ENCODE measurements at places on chromosomes 1 and 21.

- DNase-seq: peak; percentile 54
Measured at GRCh38 chr21:40685141-40685540, 161.8 kb downstream of the DSCAM start.

GRCh38 chr1:12015499-12015898 is 3.8 kb upstream of the MIIP start:
- no peak for DNase-seq

- no peak for DNase-seq
Measured at GRCh38 chr1:25620701-25621350, 4.2 kb downstream of the MAN1C1 start.

DNA sequence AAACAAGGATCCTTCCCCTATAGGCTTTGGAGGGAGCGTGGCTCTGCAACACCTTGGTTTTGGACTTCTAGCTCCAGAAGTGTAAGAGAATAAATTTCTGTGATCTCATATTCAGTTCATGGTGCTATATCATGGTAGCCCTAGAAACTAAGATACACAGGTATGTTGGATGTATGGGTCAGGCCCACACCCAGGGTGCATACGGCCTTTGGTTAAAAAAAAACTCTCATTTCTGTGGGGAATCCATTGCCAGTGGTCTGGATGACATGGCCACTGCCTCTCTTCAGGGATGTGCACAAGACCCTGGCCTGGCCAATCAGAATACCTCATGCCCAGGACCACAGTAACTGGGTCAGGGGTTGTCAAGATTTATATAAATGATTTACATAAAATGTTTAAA is 56.8 kb upstream of the CD34 start:
- DNase-seq: no peak

DNA sequence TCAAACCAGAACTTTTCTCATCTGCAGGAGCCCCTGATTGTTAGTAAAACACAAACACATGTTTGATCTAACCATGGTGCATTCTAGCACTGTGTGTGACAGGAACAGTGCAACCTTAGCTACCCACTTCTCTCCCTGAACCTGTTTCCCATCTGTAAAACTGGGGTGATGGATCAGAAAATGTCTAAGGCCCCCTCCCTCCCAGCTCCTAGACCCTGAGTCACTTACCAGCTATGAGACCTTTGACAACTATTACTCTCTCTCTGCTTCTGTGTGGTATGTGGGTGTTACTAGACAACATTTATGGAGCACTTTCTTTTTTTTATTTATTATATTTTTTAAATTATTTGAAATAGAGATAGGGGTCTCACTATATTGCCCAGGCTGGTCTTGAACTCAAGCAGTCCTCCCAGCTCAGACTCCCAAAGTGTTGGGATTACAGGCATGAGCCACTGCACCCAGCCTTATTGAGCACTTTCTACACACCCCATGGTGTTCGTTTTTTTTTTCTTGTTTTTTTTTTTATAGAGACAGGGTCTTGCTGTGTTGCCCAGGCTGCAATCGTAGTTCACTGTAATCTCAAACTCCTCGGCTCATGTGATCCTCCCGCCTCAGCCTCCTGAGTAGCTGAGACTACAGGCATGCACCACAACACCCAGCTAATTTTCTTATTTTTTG is 2.6 kb downstream of the INPP5B start:
- no peak for DNase-seq

DNA sequence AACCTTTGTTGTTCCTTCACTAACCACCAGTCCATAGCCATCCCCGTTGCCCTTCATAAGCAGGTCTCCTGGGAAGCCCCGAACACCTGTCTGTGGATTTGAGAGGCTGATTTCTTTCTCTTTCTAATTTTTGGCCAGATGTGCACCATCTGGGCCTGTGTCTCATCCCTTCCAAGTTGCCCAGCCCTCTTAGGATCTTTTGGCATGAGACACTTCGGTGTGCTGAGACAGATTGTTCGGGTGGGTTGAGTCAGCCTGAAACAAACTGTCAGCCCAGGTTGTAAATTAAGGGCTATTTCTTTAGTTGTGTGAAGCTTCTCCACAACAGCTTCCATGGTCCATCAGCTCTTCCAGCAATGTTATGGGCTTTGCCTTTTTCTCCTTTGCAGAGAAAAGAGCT is 1.4 kb upstream of the DNAJC11 start:
- no peak for DNase-seq

GRCh38 chr1:86773341-86774288 is 69.2 kb downstream of the SH3GLB1 start:
- no peak for DNase-seq

- no peak for DNase-seq
Measured at GRCh38 chr1:147496044-147496443, 45.3 kb upstream of the BCL9 start.

DNA sequence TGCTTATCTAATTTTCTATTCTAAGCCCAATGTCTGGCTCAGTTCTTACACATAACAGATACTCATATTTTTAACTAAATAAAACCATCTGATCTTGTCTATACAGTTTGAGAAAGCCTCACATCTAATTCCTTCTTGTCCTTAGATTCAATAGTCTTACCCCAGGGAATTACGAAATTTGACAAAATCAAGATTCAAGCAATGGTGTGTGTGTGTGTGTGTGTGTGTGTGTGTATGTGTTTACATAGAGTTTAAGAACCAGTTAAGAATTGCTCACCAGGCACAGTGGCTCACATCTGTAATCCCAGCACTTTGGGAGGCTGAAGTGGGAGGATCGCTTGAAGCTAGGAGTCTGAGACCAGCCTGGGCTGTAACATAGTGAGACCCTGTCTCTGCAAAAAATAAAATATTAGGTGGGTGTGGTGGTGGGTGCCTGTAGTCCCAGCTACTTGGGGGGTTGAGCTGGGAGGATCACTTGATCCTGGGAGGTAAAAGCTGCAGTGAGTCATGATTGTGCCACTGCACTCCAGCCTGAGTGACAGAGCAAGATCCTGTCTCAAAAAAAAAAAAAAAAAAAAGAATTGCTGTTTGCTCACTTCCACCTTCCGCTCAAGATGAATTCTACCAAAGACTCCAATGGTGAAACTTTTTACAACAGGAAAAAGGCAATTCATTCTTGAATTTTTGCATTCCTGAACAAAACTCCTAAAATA is 6.2 kb downstream of the WDR64 start:
- DNase-seq: no peak

GRCh38 chr1:63787875-63788274 is 14.1 kb downstream of the ROR1 start:
- no peak for DNase-seq

GRCh38 chr1:93680420-93681100 is 1.1 kb downstream of the BCAR3 start:
- no peak for DNase-seq

DNA sequence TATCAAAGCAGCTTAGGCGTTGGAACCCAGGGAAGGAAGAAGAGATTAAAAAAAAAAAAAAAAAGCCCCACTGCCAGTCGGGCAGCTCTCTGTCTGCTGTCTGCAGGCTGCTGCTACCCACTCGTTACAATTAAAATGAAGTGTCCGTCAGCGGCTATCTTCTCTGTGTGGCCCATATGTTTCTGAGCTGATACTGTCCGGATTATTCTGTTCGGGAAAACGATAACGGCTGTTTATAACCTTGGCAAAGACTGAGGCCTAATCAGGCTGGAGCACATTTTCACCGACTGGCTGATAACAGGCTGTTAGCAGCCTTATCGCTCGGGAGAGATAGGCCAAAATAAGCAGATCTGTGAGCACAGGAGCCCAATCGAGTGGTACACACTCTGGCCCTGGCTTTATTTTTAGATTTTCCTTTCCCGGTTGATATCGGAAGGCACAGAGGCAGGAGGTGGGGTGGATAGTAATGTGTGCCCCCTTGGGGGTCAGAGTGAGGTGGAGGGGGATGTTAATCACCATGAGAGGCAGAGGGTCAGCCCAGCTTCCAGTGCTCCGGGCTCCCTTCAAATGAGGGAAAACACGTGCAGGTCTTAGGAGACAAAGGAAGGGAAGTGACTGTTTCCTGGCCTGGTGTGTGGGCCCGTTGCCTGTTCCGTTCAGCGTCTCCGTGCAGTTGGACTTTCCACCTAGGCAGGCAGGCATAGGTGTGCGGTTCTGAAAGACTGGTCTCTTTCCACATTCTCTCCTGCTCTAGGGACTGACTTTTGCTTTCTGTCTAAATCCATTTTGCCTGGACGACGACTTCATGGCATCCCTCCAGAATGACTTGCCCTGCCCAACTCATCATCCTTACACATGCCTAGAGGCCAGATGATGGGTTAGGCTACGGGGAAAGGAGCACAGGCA is 153.4 kb downstream of the PBX1 start:
- DNase-seq: no peak

DNA sequence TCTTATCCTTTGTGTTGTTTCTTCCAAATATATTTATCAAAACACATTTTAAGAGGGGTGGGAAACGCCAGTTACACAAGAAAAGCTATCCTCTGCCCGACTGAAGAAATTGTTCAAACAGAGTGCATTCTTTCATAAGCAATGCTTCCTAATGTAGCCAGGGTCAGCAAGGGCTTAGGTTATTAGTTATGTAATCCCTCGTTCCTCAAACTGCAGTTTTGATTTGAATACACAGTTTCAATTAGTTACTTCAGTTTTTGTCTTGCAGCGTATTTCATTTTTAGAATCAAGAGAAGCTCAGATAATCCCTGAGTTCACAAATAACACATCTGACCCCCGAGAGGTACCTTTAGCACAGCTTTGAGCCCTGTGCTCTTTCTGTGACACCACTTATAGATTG is 141.7 kb upstream of the NRIP1 start:
- no peak for DNase-seq

GRCh38 chr1:219659684-219660083 is 46.8 kb upstream of the ZC3H11B start:
- DNase-seq: no peak

GRCh38 chr1:233079574-233079973 is 129.2 kb downstream of the NTPCR start:
- DNase-seq: no peak

DNA sequence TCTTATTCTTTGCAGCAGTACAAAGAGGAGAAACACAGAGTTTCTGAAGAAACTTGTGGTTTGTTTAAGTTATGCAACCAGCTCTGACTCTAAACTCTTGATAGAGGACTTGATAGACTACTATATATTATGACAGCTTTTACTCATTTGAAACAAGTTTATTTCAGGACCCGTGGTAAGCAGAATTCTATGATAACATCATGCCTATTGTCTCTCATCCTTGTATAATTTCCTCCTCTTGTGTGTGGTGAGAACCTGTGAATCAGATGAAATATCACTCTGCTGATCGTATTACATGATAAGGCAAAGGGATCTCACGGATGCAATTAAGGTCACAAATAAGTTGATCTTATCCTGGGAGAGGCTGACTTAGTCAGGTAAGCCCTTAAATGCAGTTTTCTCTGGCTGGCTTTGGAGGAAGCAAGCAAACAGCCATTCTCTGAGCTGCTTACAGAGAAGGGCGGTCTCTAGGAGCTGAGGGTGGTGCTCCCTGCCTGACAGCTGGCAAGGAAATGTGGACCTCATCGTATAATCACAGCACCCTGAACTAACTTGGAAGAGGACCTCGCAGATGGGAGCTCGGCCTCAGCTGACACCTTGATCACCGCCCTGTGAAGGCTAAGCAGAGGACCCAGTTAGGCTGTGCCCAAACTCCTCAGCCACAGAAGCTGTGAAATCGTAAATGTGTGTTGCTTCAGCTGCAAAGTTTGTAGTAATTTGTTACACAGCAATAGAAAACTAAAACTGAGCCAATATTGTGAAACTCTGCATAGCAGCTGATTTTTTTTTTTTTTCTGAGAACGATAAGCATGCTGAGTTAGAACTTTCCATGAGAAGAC is 151.1 kb upstream of the DPT start:
- DNase-seq: no peak

DNA sequence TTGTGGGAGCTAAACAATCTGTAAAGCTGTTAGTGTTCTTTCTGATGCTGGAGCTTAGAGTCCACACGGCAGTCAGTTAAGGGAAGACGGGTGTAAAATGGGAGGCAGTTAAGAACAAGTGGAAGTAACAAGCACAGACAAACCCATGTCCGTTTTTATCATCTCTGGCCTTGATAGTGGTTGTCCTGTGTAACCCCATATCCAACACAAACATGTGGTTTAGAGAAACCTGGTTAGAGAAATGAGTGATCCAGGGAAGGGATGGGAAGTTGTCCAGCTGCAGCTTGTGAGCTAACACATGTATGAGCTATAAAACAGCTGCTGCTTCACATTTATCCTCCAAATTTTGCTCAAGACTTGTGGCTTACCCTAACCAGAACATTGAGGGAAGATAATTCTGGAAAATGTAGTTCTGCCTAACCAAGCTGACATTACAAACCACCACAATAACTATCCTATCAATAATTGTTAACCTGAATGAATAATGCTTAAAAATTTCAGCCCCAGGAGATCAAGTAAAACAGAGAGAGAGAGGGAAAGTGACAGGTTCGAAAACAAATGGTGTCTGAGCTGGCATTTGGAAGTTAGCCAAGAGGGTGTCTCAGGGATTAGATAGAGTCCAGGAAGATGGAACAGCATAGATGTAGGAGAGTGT is 10.6 kb upstream of the C1orf162 start:
- no peak for DNase-seq

DNA sequence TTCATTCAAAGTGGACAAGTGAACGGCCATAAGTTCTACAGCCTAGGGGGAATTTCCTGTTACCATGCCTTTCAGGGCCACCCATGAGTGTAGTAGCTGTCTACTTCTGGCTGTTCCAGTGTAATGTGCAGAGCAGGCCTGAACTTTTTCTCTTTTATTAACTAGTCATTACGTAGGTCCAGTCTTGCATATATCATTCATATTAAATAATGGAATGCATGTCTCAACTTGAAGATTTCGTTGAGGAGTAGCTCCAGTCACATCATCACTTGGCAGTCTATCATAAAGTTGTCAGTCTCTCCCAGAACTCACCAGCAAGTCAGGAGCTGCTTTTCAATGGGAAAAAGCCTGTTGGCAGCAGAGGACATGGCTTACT is 12.0 kb upstream of the GIPC2 start:
- no peak for DNase-seq

DNA sequence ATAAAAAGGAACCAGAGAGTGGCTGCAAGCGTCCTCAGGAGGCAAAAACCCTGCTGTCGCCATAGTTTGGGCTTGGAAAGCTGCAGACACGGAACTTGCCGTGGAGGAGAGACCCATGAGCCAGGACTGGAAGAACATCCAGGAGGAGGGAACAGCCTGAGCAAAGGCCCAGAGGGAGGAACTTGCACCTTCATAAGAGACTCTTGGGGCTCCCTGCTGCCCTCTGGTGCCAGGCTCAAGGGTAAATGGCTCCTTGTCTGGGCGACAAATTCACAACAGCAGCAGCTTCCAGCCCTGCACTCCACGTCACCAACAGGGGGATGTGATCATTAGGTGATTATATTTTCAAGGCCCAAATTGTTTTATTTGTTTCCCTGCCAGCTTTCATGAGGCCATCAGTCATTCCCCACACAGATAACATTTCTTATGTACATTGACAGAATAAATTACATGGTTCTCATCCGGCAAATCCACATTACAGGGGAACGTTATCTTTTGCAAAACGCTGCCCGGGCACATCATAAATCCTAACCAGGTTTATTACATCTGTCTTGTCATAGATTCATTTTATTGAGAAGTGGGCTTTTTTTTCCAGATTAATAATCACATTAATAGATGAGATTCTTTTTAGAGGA is 143.0 kb upstream of the GRIK3 start:
- peak; percentile 79 for DNase-seq

- DNase-seq: no peak
Measured at GRCh38 chr1:154556422-154556821, 2.0 kb downstream of the UBE2Q1 start.

All from NCI-H1105 treated with DMSO at 0.1 percent for 48 hours (cell line).